Cerebellar nuclear complex (tissue), 1 donor: ENCODE measurements at places on chromosomes 4 and X.

DNA sequence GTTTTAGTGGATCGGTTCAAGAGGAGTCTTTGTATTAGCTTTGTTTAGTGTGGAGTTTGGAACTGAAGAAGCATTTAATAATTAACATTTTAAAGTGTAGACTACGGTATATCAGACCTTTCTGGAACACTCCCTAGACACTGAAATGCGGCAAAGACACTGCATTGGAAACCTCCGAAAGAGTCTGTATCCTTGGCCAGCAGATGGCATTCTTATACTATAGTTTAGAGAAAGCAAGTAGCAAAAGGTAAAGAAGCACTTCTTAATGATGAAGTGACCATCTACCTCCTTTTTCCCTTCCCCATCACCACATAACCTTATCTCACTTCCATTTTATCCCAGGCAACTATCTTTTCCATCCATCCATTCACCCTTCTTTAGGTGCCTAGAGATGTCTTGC is 7.6 kb downstream of the FABP2 start:
- DNase-seq: no peak

DNA sequence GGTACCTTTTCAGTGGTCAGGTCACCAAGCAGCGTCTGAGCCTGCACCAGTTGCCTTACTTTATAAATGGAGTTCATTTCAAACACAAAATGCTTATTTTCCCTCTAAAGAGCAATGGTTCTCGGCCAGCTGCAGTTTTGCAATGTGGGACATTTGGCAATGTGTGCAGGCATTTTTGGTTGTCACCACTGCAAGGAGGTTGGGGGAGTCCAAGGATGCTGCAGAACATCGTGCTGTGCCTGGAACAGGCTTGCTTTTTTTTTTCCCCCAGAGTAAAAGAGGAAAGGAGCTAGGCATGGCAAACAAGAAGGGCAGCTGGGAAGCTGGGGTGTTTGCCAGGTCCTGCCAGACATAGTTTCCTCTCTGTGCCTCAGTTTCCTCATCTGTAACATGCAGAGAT is 115.6 kb downstream of the GPR143 start:
- no peak for DNase-seq

- no peak for DNase-seq
Measured at GRCh38 chrX:24264383-24264782, 49.5 kb downstream of the SUPT20HL2 start.

- no peak for DNase-seq
Measured at GRCh38 chr4:177051473-177052060, 258.1 kb upstream of the NEIL3 start.

DNA sequence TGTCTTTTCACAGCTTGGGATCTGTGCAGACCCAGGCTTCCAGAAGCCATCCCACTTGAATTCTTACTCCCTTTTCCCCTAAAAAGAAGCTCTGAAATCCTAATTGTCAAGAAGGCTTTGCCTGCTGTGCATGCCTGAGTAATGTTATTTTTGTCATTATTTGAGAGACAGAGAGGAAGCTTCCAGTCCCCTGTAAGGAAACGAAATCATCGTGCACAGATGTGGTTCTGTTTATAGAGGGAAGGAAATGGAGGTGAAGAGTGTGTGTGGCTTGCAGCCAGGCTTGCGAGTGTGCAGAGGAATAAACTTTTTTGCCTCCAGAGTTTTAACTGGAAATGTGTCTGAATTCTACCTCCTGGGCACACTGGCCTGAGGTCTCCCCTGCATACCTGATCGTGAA is 70.2 kb downstream of the TBL1X start:
- no peak for DNase-seq

GRCh38 chr4:110361921-110362320 is 114.0 kb upstream of the ENPEP start:
- DNase-seq: no peak

GRCh38 chrX:22974616-22975015 is 25.1 kb upstream of the DDX53 start:
- DNase-seq: no peak

GRCh38 chrX:97539970-97540519 is 656.3 kb downstream of the RPA4 start:
- no peak for DNase-seq

DNA sequence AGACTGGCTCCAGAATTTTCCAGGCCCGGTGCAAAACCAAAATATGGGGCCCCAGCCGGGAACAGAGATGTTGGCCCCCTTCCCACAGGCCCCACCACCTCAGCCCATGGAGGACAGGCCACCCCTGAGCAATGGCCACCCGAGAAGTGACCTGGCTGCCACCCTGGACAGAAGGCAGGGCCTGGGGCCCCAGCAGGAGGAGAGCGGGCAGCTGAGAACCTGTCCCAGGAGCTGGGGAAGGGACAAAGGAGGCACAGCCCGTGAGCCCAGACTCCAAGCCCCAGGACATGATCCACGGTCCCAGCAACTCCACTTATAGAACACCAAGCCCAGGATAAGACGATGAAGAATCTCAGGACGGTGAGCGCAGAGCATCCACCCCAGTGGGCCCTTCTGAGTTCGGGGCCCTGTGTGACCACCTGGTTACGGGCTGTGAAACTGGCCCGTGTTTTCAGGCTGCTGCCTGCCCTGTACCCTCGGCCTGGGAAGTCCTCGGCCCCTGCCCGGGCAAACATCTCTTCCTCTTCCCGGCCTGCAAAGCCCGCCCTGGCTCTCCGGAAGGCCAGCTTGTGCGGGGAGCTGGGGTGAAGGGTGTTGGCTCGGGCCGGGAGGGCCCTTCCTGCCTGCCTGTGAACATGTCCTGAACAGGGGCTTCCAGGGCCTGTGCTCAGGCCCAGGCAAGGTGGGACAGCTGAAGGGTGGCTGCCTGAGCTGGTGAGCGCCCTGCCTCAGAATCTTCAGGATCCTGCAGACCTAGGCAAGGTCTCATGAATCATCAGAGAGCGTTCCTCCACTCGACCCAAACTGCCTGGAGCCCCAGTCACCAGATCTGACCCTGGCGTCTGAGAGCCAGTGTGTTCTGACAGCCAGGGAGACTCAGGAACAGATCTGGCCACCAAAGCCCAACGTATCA is 47.0 kb upstream of the MAN2B2 start:
- no peak for DNase-seq

DNA sequence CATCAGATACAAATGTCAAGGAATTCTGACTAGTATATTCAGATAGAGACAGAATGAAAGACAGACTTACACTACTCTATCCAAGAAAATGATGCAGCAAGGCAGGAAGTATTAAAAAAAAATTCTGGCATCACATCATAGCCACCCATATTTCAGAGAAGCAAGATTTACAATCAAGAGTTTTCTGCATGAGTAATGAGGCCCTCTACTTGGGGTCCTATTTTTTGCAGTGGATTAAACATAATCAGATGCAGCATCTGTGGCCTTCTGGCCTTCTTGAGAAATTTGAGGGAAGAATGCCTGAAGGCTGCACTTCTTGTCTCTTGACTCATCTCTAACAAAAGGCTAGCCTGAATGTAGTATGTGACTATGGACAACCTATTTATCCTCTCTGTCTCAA is 48.2 kb upstream of the SLIT2 start:
- DNase-seq: no peak

- DNase-seq: no peak
Measured at GRCh38 chr4:120331486-120332370, 265.1 kb upstream of the MAD2L1 start.

GRCh38 chr4:155745984-155746383 is 12.8 kb upstream of the GUCY1B1 start:
- DNase-seq: no peak

DNA sequence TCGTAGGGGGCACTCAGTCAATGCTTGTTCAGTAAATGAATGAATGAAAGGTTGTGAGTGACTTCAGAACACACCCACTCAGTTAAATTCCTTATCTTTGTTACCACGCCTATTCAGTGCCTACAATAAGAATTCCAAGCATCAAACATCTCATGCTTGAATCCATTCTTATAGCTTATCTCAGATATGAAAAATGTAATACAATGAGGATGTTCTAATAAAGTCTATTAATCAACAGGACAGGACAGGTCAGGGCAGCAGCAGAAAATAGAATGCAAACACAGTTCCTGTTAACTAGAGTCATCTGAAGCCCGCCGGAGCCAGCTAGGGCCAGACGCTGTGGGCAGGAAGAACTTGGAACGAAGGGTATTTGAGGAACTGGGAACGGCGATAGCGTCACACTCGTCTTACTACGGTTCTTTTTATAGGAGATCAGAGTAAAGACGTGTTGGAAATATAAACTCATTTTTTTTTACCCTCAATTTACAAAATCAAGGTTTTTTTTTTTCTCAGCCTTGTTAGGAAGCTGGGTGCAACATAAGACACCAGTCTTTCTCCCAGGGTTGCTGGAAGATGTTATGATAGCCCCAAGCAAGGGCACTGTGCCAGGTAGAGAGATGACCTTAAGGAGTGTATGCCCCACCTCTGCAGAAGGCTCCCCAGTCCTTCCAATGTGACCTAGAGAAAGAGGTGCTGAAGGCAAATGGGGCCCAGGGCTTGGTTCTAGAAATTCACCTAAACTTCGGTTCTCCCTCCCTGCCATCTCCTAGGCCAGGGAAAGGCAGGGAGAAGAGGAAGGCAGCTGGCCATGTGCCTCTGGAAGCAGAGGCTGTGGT is 48.3 kb downstream of the SEL1L3 start:
- DNase-seq: no peak

DNA sequence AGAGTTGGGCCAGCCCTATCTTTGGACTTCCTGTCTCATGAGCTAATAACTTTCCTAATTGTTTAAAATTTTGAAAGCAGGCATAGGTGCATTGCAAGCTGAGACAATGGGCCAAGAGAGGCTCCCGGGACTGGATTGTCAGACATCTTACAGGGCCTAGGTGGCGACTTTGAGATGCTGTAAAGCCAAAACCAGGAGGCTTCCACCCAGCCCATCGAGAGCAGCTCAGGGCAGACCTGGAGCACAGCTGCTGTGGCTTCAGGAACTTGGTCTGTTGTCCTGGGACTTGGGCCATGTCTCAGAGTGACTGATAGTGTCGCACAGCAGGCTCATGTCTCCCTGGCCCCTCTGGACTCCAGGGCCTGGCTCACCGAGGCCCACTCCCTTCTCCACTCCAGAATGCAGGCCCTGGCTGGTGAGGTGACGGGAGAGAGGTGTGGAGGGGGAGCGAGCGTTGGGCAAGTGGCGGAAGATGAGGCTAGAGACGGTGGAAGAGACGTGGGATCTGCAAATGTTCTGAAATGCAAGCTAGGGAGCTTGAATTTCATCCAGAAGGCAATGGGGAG is 24.1 kb upstream of the MTM1 start:
- DNase-seq: no peak

DNA sequence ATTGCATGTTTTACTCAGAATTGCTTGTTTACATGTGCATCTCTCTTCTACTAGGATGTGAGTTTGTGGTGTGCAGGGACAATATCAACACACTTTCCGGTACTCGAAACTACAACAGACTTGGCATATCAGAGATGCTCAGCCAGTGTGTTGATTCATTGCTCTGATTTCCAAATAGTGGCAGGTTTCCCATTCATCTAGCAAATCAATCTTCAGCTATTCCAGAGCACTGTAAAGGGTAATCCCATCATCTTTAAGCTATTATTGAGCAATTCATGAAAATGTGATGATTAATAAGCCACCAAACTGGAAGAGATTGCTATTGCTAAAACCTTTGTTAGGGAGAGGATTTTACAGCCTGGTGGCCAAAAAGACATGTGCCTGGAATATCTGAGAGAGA is 574.2 kb upstream of the CPEB2 start:
- DNase-seq: no peak

GRCh38 chr4:99324979-99325378 is 3.8 kb upstream of the ADH1B start:
- DNase-seq: no peak

DNA sequence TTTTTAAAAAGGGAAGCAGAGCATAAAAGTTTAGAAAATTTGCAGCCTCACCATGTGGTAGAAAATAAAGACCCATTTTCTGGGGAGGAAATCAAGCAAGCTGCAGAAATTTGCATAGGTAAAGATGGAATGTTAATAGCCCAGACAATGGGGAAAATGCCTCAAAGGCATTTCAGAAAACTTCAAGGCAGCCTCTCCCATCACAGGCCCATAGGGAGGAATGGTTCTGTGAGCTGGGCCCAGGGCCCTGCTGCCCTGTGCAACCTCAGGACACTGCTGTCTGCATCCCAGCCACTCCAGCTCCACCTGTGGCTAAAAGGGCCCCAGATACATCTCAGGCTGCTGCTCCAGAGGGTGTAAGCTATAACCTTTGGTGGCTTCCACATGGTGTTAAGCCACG is 137.9 kb downstream of the INPP4B start:
- DNase-seq: no peak

DNA sequence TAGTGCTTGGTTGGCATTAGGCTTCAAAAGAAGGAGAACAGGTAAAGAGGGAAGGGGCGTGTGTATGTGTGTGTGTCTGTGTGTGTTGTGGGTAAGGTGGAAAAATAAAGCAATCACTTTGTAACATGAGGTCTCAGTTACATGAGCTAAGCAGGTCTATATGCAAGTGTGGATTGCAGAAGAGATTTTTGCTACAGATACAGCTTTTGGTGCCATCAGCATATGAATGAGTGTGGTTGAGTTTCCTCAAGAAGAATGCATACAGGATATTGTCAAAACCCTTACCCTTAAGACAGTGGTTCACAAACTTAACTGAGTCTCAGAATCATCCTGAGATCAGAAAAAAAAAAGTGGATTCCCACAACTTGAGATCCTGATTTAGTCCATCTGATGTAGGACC is 220.5 kb upstream of the HTR2C start:
- no peak for DNase-seq

- DNase-seq: no peak
Measured at GRCh38 chrX:39645178-39645895, 452.4 kb downstream of the BCOR start.

GRCh38 chrX:42955349-42955748 is 177.4 kb upstream of the PPP1R2C start:
- no peak for DNase-seq

GRCh38 chr4:10105421-10105820 is 11.2 kb downstream of the WDR1 start:
- no peak for DNase-seq

DNA sequence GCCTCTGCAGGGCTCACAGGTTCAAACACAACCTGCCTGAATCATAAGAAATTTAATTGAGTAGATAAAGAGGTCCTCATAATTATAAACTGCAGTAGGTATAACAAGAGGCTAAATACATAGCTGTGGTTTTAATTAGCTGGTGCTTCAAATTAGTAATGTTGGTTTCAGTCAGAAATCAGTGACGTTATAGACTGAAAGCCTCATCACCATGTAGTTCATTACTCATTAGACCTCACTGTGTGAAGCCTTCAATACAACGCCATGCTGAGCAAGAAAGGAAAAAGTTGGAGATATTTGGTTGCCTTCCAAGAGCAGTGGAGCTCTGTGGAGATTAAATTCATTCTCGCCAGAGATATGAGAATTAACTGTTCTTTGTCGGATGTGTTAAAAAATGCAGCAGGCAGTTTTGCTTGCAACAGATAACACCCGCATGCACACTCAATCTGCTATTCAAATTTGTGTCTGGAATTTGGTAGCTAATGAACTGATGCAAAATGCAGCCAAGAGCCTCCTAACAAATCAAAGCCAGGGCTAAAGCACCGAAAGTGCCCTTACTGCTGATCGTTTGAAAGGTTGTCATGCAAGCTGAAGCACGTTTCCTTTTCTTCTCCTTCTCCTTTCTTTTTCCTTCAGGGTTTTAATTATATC is 148.9 kb downstream of the AFF2 start:
- no peak for DNase-seq
